RPMI8226 (cell line): ENCODE measurements at places on chromosomes 7 and 10.

- no peak for DNase-seq
These were observed 97.4 kb downstream of the C10orf105 start for GRCh38 chr10:71622154-71622526.

DNA sequence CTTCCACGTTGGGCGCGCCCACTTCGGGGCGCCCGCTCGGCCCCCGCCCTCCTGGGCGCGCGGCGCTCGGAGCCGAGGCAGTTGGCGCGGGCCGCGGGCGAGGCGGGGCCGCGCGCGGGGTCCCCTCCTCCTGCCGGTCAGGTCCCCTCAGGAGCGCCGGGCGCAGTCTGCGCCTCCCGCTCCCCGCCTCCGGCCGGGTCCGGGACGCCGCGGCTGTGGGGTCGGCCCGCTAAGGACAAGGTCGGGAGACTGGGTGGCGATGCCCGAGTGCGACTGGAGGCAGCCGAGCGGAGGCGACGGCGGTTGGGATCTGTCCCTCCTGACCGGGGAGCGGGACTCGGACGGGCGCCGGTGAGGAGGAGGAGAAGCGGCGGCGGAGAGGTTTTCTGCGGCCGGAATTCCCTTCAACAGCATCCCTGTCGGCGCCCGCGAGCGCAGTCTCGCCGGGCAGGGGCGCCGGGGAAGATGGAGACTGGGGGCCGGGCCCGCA lies at the start of gene ATRNL1:
Gene ATRNL1, plus strand, starts transcription at position 80 of the 490 bp plus-strand sequence. Its CDS starts 386 bp downstream, at position 466.
- peak; percentile 65 for DNase-seq

DNA sequence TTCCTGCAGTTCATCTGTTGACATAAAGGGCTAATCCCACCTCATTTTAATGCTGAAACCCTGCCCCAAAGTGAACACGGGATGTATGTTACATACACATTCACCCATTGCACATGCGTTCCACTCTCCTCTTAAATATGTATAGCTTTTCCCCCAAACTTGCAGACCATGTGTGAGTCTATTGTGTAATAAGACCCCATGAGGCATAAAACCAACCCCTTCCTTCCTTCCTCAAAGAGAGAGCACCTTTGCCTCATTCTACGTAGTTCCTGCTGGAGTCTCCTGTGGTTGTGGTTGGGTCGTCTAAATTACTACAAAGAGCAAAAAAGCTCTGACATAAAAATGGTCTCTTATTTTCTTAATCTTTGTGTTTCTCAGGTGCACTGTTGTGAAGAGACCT lies 345.7 kb upstream of the KLF6 start:
- no peak for DNase-seq

DNA sequence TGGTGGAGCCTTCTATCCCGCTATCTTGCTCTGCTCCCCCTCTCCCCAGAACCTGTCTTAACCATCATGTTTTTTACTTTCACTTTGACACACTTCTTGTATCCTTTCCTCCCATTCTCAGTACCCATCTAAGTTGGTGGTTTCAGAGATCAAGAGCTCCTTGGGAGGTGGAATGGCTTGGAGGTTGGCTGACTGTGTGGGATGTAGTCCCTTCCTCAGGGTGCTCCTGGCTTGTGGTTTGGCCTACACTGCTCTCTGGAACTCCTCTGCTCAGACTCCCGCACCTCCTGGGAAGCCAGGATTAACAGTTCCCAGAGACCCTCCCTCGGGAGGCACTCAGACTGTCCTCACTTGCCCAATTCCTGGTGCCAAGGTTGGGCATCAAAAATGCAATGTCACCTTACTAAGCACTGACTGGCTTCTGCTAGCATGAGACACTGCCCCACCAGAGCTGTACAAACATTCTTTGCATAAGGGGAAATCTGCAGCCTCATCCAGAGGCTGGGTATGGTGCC lies 93.1 kb upstream of the NAMPT start:
- no peak for DNase-seq

DNA sequence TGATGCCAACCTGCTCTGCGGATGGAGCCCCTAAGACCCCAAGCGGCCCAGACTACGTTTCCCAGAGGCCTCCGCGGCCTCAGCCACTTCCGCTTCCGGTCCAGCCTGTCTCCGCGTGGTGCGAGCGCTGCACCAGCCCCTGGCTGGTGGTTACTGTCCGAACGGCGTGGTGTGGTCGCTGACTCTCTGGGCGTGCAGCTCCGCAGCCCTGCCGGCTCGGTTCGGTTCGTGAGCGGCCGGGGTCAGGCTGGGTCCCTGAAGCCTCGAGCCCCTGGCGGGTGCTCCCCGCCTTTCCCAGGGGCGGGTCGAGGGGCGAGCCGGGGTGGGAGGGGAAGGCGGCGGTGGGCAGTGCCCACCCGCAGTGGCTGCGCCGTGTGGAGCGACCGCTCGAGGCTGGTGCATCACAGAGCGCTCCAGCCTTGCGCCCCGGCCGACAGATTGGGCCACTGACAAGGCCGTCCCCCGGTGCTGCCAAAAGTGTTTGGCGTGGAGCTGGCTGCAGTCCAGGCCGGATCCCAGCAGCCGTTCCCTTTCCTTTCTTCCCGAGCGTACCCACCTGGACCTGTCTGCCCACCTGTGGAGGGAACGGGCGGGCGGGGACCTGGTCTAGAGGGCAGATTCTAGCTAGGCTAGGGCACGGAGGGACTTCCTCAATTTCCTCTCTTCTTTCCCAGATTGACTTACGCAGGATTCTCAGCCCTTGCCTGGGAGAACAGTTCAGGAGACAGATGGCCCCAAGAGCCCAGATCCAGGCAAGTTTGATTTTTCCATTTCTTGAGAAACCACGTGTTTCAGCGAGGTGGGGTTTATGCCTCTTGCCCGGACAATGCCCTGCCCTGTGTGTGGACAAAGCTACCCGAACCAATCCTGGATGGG lies at the start of gene ZNF485:
Gene ZNF485, plus strand, starts transcription at position 116 of the 876 bp plus-strand sequence. Its CDS starts 613 bp downstream, at position 729.
- DNase-seq, result peak; percentile 73

- DNase-seq, result no peak
These were observed 100.0 kb downstream of the AUTS2 start for GRCh38 chr7:69698109-69698825.

DNA sequence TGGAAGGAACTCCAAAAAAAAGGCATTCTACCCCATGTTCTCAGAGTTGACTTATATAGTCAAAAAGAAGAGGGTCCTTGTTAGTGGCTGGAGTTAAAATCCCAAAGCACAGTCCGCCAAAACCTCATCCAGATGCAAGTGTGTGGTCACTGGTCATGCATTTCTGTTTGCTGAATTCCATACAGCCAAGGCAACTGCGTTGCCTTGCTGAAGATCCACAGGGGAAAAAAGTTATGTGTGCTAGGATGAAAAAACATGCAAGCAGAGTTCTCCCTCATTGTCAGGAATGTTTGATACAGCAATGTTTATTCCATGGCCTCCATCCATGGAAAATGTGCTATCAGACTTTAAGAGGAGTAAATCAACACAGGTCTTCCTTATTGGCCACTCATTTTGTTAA lies 213.1 kb downstream of the CREB5 start:
- DNase-seq, result no peak

DNA sequence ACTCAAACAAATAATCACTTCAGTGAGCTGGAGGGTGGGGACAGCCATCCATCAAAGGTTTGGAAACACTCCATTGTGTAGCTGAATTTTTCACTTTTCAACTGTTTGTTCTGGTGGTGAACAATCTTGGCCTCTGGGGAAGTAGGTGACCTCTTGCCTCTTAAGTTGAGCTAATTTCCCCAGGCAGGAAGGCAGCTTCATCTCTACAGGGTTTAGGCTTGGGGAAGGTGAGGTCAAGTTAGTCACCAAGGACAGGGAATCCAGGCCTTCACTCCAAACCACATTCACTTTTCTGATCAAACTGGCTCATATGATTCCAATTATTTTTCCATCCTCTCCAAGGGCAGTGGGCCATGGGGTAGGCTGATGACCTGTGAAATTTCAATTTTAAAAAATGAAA lies 138.3 kb upstream of the HABP2 start:
- DNase-seq, result no peak

GRCh38 chr10:97131181-97131628 lies 54.6 kb downstream of the SLIT1 start:
- no peak for DNase-seq

- DNase-seq, result no peak
These were observed 1060.6 kb downstream of the LRMDA start for GRCh38 chr10:76492026-76492425.

DNA sequence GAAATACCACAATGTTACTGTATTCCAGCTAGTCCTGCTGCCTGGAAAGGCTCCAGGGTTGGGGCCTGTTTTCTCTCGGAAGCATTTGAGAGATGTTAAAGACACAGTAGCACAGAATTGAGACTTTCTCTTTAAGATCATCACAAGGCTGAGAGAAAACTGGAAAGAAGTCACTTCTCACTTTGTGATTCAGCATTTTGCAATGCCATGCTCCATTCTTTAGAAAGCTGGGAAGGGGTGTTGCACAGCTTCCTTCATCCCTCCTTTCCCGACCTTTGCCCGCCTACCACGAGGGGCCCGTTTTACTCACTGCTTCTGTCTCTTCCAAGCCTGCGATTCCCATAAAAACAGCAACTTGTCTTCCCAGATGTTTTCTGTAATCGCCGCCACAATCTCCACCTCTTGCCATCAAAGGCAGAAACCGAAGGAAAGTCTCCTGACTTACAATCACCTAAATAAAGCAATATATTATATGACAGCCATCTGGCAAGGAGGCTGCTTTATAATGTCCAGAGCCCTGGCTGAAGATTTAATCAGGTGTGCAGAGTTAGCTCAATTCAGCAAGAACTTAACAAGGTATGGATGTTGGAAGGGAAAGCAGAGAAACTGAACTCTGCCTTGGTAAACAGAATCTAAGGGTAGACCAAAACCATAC lies 18.9 kb downstream of the NOD1 start:
- DNase-seq, result no peak

DNA sequence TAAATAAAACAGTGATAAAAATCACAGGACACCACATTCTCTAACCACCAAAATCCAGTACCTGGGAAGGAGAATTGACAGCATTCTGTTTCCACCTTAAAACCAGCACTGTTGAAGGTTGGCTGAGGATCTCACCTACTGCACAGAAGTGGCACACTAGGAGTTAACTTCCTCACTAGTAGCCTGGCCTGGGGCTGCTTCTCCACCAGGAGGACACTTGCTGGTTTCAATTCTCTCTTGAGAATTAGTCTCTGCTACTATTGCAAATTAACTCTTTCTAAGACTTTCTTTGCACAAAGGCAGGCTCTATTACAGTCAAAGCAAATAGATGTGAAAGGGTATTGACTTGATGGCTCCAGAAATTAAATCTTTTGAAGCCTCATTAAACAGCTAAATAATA lies 2.3 kb upstream of the CTTNBP2 start:
- DNase-seq, result peak; percentile 22

GRCh38 chr10:48448796-48449195 lies 142.3 kb downstream of the MAPK8 start:
- no peak for DNase-seq

DNA sequence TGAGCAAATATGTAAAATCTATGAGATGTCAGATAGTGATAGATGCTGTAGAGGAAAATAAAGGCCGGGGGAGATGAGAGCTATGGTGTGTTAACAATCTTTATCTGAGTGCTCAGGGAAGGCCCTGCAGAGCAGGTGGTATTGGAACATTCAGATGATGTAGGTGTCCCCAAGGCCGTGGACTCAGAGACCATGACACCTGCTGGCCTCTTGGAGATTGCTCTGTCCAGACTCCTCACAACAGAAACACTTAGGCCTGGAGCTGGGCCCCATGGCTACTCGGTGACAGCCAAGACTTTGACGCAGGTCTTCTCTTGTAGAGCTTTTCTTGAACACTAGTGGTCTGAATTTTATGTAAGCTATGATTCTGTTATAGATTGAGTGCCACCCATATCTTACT lies 13.3 kb downstream of the AKR1E2 start:
- no peak for DNase-seq

GRCh38 chr7:43602256-43602655 lies 19.3 kb downstream of the STK17A start:
- no peak for DNase-seq

DNA sequence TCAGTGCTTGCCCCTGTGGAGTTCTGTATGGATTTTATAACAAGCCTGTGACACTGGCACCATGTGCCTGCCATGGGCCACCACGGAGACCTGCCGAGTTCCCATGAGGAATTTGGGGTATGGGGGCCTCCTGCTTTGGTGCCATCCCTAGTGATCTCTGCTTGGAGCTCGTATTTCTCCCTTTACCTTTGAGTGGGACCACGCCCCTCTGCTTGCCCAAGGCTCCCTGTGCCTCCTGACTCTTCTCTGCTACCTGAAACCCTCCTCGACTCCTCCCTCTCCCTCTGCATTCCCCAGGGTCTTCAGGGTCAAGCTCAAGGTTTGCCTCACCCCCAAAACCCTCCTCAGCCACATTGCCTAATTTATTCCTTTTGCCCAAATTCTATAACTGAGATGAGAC lies 225.0 kb downstream of the BUB3 start:
- DNase-seq, result no peak

- no peak for DNase-seq
These were observed 67.2 kb downstream of the ATAD1 start for GRCh38 chr10:87750817-87751216.

DNA sequence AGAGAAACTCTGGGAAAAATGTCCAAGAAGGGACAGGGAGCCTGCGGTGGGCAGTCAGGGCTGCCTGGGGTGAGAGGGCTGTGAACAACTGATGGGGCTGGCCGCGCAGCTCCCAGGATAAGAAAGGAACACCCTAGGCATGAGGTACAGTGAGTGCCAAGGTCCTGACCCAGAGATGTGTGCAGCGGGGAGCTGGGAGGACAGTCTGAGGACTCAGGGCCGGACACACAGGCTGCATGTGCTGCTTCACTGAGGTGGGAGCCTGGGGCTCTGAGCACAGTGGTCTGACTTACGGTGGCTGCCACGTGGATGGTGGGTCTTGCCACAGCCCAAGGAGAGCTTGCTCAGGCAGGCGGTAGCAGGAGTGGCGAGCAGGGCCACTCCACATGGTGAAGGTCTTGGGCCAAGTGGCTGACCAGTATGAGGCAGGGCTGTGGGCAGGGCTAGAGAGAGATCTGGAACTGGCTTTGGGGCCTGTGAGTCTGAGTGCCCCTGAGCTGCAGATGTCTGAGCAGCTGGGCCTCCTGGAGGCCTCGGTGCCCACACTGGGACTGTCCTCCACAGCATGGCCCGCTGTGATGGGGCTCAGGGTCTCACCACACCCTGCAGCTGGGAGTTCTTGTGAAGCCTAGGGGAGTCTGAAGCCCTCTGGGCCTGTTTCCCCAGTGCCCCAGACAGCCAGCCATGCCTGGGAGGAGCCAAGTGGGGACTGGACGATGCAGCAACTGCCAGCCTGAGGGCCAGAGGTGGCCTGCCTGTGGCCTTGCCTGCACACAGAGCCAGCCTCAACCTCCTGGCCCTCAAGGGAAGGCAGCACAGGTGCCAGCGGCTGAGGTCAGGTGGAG lies 60.3 kb downstream of the RASGEF1A start:
- DNase-seq, result no peak

GRCh38 chr7:128916643-128916915 lies 6.1 kb upstream of the KCP start:
- DNase-seq, result no peak

- DNase-seq, result no peak
These were observed 9.7 kb upstream of the CALU start for GRCh38 chr7:128729494-128729893.
